Endodermal cell (in vitro differentiated cells): ENCODE measurements at places on chromosomes 3 and 15.

- no peak for DNase-seq
Measured at GRCh38 chr3:153624310-153625030, 462.4 kb downstream of the RAP2B start.

GRCh38 chr3:150365132-150365604, 42.9 kb upstream of the TSC22D2 start:
- DNase-seq = no peak

DNA sequence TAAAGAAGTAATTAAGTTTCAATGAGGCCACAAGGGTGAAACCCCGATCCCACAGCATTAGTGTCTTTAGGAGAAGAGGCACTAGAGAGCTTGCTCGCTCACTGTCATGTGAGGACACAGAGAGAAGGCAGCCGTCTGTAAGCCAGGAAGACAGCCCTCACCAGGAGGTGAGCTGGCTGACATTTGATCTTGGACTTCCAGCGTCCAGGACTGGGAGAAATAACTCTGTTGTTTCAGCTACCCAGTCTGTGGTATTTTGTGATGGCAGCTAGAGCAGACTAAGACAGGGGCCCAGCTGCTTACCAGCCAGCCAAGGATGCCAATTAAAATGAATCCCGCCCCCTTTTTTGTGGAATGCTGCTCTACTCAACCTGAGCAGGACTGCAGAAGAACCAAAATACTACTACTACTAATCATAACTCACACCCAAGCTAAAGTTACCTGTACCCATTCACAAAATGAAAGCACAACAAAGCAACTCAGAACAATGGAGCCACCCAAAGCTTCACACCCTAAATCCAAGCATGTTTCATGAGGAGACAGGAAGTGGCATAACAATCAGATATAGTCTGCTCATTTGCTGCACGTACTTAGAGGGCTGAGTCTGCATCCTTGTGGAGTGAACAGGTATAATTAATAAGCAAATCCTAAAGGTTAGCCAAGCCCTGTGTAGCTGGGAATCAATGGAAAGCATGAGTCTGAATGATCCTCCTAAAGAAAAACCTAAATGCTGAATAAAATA, 35.6 kb upstream of the RHCG start:
- no peak for DNase-seq

DNA sequence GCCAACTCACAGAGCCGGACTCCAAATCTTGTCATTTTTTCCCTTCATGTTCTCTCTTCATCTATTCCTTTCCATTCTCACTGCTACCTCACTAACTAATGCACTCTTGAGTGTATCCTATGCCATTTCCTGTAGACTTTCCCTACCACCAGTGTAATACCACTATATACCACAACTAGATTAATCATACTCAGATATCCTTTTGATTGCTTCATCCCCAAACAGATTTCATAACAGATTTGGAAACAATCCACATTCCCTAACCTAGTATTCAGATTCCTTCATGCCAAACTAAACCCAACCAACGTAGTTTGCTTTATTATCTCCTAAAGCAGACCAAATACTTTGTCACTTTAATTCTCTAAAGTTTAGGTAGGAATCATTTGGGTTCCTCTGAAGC, 2.6 kb upstream of the PLOD2 start:
- DNase-seq = no peak

- DNase-seq = no peak
Measured at GRCh38 chr3:119098619-119099222, 47.2 kb upstream of the TEX55 start.
